Retinal pigment epithelial cell (primary cell): ENCODE measurements at places on chromosomes 16 and 17.
A peak's percentile ranks its signal among the peaks of the same experiment; 100 is the strongest.

GRCh38 chr16:53912155-53912554, 208.2 kb downstream of the FTO start:
- DNase-seq, result no peak

DNA sequence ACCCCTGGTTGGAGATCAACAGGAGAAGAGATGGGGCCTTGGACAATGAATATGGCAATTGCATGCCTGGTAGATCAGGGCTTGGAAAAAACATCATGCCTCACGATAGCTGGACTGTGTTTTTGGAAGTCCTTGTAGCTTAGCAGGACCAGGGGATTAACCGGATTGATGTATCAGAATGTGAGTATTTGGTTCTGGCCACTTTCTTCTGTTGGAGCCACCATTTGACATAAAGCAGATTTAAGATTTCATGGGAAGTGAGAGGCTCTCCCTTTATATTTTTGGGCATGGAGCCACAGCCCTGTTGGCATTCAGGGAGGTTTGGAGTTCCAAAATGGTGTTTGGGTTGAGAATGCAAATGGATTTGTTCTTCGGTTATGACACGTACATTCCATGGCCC, 424.7 kb upstream of the MAF start:
- DNase-seq, result no peak

DNA sequence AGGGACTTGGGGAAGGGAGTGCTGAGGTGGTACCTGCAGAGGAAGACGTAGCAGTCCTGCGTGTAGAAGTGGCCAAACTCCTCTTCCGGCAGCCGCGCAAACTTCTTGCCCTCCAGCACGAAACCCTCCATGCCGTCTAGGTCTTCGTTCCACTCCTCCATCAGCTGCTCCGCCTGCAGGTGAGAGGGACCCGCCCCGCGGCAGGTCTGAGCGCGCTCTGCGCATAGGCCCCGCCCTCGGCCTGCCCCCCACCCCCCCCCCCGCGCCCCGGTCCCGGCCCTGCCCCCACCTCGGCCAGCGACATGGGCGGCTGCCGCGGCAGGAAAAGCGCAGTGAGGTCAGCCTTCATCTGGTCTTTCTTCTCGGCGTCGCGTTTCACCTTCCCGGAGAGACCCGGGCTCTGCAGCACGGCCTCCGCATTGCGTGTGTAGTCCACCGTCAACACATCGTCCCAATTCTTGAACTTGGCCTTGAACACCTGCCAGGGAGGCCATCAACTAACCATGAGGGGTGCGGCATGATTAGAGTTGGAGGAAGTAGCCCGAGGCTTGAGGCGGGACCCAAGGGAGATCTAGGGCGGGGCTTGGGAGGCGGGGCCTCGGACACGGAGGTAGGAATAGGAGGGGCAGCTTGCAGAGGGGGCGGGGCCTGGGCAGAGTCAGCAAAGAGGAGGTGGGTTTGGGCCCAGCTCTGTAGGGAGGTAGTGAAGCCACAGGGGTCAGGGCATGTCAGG, 11.5 kb downstream of the FLII start:
- no peak for DNase-seq

GRCh38 chr17:58666858-58667267, 25.0 kb downstream of the TEX14 start:
- no peak for DNase-seq

DNA sequence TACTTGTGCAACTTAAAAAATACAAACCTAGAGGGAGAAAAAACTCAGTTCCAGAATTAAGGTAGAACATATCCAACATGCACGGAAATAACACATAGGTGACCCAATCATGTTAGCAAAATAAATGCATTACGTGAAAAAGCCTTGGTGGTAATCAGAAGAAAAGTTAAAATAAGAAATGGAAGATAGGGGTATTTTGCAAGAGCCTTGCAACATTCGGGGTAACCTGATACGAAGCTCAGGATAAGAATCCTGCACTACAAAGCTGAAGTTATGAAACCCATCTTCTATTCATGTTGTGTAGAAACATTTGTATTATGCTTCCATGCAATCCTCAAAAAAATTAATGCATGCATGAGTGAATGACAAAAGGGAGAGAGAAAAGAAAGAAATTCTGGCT, 33.1 kb downstream of the CHCT1 start:
- no peak for DNase-seq

- no peak for DNase-seq
Measured at GRCh38 chr16:65789161-65789945, 577.1 kb upstream of the CDH5 start.

- DNase-seq, result no peak
Measured at GRCh38 chr17:57852955-57853328, 3.1 kb upstream of the MRPS23 start.

DNA sequence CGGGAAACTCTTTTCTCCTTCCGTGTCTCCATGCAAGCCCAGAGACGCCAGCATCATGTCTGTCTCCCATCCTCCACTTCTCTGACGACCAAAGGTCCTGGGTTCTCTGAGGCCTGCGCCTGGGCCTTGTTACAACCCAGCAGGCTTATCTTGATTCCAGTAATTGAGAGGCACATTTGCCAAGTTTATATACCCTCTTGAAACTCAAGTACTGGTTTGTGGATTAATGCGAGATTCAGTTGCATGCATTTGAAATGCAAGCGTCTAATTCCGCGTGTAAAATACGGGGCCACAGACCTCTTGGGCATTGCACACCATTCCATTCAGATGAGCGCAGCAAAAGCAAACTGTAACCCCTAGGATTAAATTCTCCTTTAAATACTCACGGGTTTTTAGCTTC, 28.7 kb upstream of the CRISPLD2 start:
- DNase-seq, result peak; percentile 20

DNA sequence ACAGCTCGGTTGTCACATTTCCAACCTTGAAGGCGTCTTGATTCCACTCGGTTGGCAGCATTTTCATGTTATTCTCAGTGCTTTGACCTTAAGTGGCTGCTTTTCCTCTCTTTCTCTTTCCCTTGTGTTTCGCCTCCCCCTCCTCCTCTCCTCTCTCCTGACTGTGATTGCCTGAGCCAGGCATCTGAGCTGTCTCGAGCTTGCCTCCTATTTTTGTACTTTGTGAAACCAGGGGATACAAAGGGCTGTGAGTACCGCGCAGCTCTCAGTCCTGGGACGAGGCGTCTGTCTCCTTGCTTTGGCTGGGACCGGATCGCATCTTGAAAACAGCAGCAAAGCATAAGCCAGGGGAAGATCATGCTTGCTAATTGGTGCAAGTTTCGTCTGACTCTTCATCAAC, 48.8 kb upstream of the SDK2 start:
- no peak for DNase-seq

- no peak for DNase-seq
Measured at GRCh38 chr16:54579106-54579728, 292.6 kb upstream of the IRX3 start.

GRCh38 chr17:65205655-65206054, 68.5 kb downstream of the RGS9 start:
- no peak for DNase-seq

DNA sequence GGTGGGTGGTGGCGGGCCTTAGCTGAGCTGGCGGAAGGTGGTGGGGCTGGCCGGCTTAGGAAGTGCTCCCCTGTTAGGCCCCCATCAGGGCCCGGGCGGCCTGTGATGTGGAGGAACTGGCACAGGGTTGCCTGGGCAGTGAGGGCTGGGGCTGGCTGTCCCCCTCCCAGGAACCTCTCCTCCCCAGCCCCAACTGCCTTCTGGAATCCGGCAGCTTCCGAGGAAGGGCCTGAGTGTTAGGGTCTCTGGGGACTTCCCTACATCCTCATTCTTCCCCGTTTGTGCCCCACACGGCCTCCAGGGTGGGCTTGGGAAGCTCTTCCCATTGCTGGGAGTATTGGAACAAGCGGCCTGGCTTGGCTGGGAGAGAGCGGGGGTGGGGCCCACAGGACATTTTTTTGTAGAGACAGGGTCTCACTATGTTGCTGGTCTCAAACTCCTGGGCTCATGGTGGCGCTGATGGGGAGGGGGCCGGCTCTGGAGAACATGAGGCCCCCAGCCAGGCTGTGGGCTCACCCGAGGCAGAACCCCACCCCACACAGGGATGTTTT, 89.9 kb upstream of the CIBAR2 start:
- DNase-seq, result no peak

GRCh38 chr17:44375196-44376017, 11.8 kb upstream of the FAM171A2 start:
- DNase-seq, result no peak

DNA sequence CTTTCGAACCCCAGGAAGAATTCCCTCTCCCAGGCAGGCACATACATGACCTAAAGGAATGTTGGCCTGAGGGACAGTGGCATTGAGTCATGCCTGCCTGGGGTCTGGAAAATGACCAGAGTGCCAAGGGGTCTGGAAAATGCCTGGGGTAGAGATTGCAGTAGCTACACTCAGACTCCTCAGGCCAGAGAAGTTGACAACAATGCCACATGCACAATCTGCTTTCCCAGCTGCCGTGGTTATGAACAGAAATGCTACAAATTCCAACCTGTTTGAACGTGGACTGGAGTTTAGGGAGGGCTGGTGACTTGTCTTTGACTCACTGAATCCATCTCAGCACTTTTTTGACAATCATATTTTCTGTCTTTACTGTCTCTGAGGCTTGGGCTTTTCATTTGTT, 250.0 kb downstream of the ABCC12 start:
- DNase-seq, result no peak

- no peak for DNase-seq
Measured at GRCh38 chr16:77588389-77588788, 133.9 kb upstream of the NUDT7 start.

DNA sequence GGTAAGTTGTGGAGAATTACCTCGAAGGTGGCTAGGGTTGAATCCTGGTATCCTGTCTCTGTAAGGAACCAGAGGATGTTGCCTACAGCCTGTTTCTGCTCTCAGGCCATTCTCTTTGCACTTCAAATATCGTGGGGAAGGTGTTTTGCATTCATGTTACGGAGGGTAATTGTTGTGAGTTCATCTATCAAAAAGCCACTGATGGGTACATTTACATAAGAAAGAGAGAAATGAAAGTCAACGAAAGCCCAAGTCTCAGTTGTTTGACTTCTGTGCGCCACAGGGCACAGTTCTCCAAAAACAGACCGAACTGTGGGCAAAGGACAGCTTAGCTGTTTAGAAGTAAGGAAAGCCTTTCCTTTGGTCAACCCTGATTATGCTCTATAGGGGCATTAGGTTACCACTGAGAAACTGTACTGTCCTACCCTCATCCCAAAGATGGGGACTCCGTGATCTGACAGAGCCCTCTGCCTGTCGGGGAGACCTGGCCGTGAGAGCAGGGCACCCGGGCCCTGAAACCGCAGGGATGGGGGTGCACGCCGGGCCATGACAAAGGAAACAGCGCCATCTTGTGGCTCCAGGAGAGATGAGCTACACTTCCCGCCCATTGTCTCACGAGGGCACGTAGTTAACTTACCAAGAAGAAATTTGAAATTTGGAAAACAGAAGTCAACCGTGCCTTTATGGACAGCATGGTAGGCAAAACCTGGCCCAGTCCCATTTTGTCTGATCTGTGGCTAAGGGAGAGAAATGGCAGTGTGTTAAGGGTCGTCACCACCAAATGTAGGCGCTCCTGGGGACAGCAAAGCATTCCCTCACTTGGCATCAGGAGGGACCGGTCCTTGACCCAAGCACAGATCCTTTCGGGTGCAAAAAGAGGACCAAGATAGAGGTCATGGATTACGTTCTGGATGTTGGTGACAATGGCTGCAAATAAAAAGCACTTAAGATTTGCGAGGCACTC, 74.5 kb upstream of the DYNLRB2 start:
- peak; percentile 14 for DNase-seq

DNA sequence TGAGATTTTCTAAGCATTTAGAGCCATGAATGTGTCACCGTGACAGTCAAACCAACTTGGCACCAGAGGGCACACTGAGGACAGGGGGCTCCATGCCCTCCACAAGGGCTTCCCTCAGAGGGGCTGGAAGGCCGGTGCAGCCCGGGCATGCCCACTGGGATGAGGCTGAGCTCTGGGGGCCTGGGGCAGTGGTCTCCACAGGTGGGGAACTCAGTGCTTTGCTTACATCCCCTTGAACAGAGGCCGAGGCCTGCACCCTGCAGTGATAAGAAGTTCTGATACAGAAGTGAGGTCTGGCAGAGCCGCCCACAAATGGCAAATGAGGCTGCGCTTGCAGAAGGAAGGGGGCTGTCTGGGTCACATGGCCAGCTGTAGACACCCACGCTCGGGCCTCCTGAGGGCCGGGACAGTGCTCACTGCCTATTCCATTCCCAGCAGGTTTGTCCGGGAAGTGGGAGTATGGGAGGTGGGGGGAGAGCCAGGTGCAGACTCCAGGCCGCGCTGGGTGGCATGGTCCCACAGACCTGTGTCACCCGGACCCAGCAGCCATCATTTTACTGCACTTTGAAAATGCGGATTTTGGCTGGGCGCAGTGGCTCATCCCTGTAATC, 116.8 kb upstream of the CREBBP start:
- DNase-seq, result no peak

- no peak for DNase-seq
Measured at GRCh38 chr16:67036323-67036741, 7.4 kb downstream of the CBFB start.

DNA sequence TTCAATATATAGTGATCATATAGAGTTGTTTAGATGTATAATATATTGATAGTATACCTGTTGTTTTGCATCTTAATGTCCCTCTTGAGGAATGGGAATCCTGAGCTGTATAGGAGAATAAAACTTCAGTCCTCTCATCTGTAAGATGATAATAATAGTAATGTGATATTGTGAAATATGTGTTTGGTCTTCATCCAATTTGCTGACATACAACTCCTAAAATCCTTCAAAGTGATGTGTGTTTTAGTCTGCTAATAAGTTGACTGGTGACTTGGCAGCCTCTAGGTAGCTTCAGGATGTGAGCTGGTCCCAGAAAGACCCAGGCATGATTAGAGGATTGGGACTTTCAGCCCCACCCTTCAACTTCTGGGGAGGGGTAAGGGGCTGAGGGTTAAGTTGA, 22.8 kb upstream of the NFAT5 start:
- peak; percentile 59 for DNase-seq

DNA sequence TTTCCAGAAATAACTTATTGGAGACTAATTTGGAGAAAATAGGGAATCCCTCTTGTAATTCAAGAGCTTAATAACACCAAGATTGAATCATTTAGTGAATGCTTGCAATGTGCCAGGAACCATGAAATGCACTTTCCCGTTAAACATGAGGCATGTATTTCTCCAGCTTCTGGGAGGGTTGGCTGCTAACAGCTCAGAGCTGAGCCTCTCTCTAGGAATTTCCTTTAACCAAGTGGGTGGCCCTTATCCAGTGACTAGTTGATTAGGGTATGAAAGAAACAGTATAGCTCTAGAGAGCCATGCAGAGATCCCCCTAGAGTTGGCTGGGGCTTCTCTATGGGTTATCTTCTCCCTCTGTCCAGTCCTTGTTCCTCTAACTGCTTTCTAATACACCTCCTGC, 356.4 kb upstream of the GOT2 start:
- DNase-seq, result no peak
